Stimulated activated CD8-positive, alpha-beta memory T cell treated with anti-CD3 and anti-CD28 coated beads, Interleukin-7, amount 100 ng/mL, for 48 hours (primary cell): ENCODE measurements at places on chromosomes 2 and 18.
A peak's percentile ranks its signal among the peaks of the same experiment; 100 is the strongest.

DNA sequence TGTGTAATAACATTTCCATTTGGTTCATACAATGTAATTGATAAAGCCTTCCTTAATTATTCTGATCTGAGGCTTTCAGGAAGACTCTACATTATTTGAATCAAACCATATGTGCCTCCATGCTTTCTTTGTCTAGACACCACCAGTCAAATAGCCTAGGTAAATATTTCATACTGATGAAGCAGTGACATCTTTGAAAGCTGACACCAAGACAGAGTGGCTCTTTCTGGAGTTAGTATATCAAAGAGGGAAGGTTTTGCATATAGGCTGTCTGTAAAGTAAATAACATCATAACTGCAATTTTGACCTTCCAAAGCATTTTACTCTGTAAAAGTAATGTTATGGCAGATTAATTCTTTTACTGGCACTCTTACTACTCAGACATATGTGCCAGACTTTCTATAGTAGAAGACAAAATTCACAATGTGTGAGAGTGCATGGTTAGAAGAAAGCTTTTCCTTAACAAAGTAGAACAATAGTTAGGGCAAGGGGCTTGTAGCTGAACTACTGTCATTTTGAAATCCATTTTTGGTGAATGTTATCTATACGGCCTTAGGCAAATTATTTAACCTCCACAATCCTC lies 177.3 kb downstream of the ERBB4 start:
- no peak for DNase-seq

GRCh38 chr2:86037141-86037794 lies 68.4 kb downstream of the POLR1A start:
- DNase-seq: peak; percentile 28

DNA sequence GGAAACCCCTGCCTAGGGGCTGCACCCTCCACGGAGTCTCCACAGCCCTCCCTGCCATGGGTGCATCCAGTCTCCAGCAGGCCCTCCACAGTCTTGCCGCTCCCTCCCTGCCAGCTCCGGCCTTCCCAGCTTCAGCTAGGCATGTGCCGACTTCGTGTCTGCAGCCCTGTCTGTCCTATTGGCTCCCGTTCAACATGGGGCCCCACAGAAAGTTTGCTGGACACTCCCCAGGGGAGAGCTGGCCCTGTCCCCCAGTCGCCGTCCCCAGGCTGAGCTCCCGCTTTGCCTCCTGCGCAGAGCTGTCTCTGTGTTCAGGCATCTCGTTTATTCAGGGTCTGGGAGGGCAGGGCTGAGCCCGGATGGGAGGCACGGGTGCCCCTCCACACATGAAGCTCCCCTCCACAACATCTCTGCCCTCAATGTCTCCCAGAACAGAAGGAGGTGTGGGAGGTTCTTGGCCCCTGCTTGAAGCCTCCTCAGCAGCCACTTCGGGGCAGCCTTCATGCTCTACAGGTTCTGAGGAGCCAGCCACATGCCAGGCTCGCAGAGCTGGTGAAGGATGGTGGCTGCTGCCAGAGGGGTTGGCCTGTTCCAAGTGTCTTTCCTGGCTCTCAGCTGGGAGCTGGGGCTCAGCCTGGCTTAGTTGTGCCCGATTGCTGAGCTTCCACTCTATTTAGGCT lies 120.1 kb upstream of the PXDN start:
- DNase-seq: no peak

DNA sequence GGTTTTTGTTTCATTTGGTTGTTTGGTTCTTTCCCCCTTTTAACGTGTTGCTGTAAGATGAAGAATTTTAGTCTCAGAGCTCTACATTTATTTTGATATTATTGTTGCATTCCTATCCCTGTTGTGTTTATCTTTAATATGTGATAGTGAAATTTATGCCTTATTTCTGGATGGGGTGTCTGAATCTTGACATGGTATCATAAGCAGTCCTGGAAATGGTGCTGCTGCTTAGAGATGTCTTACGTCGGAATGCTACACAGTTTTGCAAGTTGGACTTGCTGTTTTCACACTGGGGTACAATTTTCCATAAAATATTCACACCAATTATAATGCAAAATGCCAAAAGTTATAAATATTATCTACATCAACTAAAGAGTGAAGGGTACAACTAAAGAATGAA lies 164.0 kb downstream of the GPD2 start:
- DNase-seq: no peak

- DNase-seq: no peak
Observed at GRCh38 chr2:17858064-17858463, 20.4 kb upstream of the KCNS3 start.

- DNase-seq: no peak
Observed at GRCh38 chr2:54941248-54941984, 108.8 kb downstream of the RTN4 start.

DNA sequence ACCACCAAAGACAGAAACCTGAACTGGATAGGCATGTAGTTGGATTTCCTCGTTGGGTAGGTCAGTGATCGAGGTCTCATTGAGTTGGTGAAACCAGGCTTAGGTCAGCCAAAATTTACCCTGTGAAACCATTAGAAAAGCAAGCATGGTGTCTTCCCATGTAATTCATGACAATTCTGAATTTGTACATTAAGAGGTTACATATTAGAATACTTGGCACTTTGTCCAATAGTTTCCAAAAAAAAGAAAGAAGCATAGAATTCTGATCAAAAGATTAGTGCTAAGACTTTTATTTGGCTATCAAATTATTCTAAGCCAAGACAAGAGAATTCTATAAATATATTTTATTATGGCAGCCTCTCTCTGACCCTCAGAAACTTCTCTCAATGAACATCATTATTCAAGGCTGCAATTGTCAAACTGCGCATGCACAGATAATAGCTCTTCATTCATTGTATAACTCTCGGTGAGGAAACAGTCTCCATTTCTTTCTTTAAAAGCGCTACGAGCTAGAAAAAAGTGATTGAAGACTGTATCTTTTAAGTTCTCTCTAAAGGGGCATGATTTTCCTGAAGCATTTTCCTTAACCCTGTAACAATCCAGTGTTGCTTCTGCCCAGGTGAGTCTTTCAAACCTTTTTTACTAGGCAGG lies 79.1 kb upstream of the MYCN start:
- no peak for DNase-seq

- no peak for DNase-seq
Observed at GRCh38 chr18:3605954-3606443, 156.0 kb downstream of the TGIF1 start.

- DNase-seq: no peak
Observed at GRCh38 chr2:38148501-38148900, 72.5 kb upstream of the CYP1B1 start.

- no peak for DNase-seq
Observed at GRCh38 chr2:12776521-12776961, 59.8 kb downstream of the TRIB2 start.

DNA sequence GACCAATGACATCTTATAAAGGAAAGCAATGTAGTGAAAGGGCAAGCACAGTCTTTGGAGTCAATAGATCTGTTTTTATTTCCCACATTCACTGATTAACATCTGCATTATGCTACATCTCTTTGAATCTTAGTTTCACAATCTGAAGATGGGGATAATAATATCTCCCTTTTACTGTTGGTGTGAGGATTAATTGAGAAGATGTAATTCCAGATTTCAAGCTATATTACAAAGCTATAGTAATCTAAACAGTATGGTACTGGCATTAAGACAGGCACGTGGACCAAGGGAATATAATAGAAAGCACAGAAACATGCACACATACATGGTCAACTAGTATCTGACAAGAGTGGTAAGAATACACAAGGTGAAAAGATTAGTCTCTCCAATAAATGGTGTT lies 45.3 kb downstream of the SLC4A5 start:
- DNase-seq: no peak

DNA sequence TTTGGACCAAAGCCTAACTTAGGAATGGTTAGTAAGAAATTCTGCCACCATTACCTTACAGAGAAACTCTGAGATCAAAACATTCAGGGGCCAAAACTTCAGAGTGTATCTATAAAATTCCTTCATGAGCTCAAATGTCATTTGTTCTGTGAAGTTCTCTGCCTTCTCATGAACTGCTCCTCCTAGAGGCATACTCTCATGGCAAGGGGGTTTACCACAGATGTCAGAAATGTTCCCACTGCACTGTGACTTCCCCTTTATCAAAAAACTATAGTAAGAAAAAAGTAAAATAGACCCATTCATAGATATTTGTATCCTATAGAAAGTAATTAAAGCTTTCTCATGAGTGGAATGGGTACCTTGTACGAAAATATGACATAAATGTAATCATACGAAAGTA lies 68.5 kb downstream of the USP40 start:
- no peak for DNase-seq

- DNase-seq: no peak
Observed at GRCh38 chr2:190431907-190432306, 23.8 kb downstream of the MFSD6 start.

GRCh38 chr2:239581352-239581901 lies 180.6 kb upstream of the HDAC4 start:
- no peak for DNase-seq

DNA sequence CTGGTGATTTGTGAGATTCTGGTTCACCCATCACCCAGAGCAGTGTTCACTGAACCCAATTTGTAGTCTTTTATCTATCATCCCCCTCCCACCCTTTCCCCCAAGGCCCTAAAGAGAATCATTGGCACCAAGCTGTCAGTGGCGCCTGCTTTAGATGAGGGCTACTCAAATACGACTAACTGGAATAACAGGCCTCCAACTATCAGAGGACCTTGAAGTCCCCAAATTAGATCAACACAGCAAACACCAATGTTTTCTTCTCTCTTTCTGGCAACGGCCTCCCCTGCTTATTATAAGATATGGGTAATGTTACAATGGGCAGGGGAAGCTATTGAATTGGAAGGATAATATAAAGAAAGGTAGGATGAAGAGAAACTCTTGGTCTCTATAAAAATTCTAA lies 232.3 kb downstream of the SCG2 start:
- DNase-seq: no peak

GRCh38 chr18:41693008-41693407 lies 262.0 kb upstream of the PIK3C3 start:
- DNase-seq: no peak

DNA sequence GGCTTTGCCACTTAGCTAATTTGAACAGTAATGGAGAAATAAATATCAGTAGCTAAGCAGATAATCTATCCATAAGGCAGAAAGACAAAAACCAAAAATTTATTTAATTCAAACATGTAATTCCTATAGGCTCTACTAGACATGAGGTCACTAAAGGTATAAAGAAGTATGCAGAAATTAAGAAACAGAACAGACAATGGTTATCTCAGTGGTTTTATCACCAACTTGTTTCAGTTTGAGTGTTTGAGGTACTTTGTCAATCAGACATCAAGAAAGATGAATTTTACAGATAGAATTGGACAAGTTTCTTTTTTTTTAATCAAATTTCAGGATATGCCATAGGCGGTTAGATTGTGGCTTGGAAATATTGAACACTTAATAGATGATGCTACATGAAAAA lies 67.4 kb upstream of the ZEB2 start:
- DNase-seq: no peak

DNA sequence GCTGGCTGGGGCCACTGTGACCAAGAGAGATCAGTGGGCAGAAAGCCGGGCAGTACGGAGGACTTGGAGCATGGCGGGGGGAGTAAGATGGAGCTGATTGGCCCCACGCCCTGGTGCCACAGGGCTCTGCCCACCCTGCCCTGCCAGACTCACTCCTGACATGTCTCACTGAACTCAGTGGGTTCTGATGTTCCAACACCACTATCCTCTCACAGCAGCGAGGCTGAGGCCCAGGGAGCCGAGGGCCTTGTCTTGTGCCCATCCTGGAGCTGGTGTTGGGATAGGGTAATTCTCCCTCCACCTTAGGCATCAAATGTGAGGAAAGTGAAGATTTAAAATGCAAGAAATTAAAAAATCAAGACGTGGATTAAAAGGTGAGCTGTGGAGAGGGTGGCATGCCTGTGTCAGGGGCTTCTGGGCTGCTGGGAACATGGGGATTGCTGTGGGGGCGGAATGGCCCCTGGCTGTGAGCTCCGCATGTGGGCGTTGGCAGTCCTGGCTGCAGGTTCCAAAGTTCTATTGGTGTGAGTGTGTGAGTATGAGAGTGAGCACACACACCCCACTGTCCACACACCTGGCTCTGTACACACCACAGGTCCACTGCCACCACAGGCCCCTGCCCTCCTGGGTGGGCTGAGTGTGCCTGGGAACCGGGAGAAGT lies 283.5 kb upstream of the HS6ST1 start:
- no peak for DNase-seq

- no peak for DNase-seq
Observed at GRCh38 chr2:196294516-196294909, 123.1 kb upstream of the STK17B start.

- DNase-seq: no peak
Observed at GRCh38 chr2:13676269-13676668, 956.2 kb upstream of the LRATD1 start.

GRCh38 chr2:196239622-196240587 lies 68.5 kb upstream of the STK17B start:
- peak; percentile 85 for DNase-seq

GRCh38 chr2:226884166-226884565 lies 48.3 kb downstream of the RHBDD1 start:
- DNase-seq: no peak

DNA sequence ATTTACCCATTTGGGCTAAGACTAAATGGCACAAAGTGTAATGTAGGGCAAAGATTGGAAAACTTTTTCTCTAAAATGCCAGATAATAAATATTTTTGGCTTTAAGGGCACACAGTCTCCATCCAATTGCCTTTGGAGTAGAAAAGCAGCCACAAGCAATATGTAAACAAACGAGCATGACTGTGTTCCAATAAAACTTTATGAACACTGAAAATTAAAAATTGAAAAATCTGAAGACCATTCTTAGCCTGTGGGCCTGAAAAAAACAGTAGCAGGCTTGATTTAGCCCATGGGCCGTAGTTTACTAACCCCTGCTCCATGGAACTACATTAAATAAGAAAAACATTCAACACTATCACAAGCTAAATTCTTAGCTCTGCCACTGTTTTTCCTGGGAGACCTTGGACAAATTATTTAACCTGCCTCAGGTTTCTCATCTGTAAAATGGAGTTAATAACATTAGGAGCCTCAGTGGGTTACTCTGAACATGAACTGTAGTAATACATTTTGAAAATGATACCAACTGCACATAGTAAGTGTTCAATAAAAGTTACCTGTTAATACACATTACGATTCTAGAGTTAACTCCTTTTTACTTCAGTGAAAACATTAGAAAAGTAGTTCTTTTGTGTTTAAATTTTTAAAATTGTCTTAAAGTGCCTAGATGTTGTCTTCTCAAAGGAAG lies 1.3 kb downstream of the IFIH1 start:
- DNase-seq: no peak

DNA sequence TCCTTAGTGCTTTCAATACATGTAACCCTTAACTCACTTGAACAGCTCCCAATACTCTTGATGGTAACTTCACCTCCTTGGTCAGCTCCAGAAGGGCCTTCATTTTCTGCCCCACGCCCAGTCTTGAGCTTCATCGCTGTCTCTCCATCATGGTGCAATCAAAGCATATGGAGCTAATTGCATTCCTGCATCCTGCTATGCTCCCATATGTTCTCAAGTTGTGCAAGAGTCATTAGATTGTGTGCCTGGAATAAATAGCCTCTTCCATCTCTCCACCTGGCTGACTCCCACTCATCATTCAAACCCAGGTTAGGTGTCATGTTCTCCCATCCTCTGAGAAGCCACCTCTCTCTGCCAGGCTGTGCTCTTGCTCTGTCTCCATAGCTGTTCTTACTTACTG lies 364.5 kb upstream of the RGPD4 start:
- DNase-seq: no peak
